ENCODE measurements at places on chromosomes 2 and 18. TPM values are rescaled to one million over a fixed set of nuclear protein-coding genes. Genes with fewer than 3 reads are reported as not detected.

LIMS4 gene
- not detected for total RNA-seq

TNP1 gene
- total RNA-seq: not detected

SP9 gene
- not detected for total RNA-seq

TUBA3E gene
- total RNA-seq: not detected

MYL1 gene
- total RNA-seq: not detected

AMER3 gene
- not detected for total RNA-seq
